T-cell (primary cell): ENCODE measurements at places on chromosomes 12 and 14.

DNA sequence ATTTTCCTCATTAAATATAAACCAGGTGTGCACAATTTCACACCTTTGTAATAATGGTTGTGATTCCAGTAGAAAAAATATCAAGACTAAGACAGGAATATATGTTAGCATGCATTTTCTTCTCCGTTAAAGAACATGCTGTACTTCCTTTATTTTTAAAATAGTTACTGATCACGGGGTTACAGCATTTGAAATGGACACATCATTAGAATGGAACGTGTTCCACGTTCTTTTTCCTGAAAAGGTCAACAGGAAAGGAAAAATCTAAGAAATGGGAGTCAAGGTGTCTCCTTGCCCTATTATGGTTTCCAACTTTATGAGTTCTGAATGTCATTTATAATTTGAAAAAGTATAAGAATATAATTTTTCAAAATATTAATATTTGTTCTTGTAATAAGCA lies 1325.7 kb downstream of the SLC16A7 start:
- DNase-seq: no peak

DNA sequence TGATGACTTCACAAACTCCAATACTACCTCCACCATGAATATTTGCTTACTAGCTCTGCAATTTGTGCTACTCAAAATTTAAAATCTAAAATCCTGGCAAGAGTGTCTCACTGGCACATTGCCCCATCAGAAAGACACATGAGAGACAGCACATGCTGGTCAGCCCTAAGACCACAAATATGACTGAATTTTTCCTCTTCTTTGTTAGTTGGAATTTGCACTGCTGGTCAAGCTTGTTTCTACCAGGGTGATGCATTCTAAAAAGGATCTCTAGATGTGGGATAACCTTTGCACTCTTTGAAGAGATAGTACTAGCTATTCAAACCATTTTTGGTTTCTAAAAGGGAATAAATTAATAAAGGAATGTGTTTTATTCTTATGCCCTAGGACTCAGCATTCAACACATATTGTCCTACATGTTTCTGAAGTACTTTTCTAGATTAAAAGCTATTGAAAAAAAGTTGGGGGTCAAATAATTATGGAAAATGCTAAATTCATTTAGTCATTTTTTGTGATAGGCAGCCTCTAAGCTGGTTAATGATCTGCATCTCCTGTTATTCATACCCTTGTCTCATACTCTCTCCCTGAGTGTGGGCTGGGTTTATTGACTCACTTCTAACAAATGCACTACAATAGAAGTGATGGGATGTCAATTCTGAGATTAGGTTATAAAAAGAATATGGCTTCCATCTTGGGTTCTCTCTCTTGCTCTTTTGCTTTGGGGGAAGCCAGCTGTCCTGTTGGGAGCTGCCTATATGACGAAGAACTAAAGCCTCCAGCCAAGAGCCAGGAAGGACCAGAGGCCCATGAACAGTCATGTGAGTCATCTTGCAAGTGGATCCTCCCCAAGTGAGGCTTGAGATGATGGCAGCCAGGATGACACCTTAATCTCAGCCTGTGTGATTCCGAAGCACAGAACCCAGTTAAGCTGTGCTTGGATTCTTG lies 211.5 kb upstream of the CRY1 start:
- no peak for DNase-seq

- DNase-seq: no peak
These were observed 15.5 kb upstream of the RAP1B start for GRCh38 chr12:68595241-68595640.

DNA sequence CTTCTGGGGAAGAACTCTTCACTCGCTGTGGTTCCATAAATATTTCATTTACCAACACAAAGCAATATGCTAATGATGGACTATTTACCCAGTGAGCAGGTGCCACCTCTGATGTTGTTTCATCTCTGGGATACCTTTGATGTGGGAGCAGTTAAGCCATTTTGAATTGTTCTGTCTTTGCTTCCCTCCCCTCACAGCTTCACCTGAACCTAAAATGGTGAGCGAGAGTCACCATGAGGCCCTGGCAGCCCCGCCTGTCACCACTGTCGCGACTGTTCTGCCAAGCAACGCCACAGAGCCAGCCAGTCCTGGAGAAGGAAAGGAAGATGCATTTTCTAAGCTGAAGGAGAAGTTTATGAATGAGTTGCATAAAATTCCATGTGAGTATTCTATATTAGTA lies 352.7 kb downstream of the SYT1 start:
- DNase-seq: no peak

GRCh38 chr12:1622406-1622805 lies 6.6 kb upstream of the WNT5B start:
- no peak for DNase-seq

GRCh38 chr12:52903855-52904508 lies 894 bp downstream of the KRT8 start:
- DNase-seq: peak; percentile 34

DNA sequence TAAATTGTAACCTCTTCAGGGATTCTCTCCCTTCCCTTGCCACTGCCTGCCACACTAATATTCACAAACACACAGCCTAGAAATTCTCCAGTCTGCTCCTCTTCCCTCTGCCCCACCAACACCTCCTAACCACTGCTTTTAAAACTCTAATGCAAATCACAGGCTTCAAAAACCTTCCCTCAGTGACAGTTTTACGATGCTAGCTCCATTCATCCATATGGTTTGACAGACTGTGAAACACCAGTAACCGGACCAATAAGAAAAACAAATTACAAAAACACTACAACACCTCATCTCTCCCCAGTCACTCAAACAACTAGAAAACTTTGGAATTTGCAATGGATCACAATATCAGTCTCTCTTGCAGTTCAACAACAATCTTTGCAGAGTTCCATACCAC lies 5.7 kb downstream of the DPF3 start:
- DNase-seq: no peak

DNA sequence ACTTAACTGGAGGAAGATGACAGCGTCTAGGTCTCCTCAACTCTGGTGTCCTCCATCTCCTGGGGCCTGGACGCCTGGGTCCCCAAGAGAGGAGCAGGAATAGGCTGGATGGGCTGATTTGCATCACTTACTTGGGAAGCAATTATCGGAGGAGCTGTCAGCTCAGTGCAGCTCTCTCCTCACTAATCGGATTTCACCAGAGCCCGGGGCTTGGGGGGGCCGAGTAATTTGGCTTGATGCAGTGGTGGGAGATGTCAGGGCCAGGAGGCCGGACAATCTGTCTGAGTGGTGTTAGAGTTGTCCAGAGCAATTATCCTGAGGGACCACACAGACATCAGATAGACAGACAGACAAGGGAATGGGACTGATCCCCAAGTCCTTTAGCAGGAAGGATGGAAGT lies 4.6 kb upstream of the SMUG1 start:
- DNase-seq: no peak

DNA sequence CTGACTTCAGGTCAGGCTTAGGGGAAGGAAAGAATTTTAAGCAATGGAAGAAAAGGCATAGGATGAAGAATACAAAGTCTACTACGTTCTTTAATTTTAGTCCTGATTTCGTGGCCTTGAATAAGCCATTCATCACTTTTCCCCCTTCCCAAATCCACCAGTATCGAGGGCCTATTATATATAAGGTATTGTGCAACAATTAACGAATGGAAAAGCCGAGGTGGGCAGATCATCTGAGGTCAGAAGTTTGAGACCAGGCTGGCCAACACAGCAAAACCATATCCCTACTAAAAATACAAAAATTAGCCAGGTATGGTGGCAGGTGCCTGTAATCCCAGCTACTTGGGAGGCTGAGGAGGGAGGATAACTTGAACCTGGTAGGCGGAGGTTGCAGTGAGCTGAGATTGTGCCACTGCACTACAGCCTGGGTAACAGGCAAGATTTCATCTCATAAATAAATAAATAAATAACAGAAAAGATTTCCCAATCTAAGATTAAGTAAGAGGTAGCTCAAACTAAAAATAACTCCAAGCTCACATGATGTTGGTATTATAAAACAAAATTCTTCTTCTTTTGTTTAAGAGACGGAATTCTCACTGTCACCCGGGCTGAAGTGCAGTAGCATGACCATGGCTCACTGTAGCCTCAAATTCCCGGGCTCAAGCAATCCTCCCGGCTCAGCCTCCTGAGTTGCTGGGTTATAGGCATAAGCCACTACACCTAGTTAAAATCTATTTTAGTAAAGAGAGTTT lies 58.3 kb upstream of the NR2C1 start:
- DNase-seq: no peak

DNA sequence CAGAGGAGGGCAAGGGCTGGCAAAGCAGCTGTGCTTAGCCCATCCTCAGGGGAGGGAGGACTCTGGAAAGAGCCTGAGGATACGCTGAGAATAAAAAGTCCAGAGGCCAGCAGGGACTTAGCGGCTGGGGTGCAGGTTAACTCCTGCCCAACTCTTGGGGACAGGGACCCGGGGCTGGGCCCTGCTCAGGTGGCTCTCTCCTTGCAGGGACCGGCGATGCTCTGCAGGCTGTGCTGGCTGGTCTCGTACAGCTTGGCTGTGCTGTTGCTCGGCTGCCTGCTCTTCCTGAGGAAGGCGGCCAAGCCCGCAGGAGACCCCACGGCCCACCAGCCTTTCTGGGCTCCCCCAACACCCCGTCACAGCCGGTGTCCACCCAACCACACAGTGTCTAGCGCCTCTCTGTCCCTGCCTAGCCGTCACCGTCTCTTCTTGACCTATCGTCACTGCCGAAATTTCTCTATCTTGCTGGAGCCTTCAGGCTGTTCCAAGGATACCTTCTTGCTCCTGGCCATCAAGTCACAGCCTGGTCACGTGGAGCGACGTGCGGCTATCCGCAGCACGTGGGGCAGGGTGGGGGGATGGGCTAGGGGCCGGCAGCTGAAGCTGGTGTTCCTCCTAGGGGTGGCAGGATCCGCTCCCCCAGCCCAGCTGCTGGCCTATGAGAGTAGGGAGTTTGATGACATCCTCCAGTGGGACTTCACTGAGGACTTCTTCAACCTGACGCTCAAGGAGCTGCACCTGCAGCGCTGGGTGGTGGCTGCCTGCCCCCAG lies 2.8 kb downstream of the B3GNT4 start:
- DNase-seq: no peak

DNA sequence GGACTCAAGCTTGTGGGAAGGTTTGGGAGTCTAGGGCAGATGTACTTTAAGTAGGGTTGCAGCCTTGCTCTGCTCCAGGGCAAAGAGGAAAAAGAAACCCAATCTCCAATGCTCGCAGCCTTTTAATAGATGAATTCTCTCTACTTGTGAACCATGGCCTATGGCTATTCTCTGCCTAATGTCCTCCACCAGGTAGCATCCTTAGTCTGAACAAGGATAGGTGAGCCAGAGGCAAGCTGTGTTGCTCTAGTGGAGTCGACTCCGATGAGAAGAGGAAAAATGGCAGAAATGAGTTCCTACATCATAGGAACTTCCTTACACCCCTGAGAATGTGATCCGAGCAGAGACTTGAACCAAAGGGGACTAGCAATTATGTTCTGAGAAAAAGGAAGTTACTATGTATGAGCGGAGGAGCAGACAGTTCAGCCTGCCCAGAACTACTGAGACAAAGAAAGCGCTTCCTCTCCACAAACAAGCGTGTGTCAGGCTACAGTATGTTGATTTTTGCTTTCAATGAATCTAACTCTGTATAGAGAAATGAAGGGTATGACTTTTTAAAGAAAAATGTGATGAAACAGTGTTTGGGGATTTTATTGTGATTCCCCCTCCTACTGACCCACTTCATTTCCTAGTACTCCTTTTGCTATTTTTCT lies 153.6 kb upstream of the ARID2 start:
- no peak for DNase-seq

DNA sequence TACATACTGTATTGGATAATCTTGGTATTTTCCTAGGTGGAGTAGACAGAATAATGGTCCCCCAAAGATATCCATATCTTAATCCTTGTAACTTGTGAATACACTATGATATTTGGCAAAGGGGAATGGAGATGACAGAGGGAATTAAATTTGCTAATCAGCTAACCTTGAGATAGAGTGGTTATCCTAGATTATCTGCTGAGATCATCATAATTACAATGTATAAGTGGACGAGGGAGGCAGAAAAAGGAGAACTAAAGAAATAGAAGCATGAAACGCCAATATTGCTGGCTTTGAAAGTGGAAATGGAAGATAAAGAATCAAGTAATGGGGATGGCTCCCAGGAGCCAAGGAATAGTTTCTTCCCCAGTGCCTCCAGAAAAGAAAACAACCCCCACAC lies 398.7 kb downstream of the NOVA1 start:
- no peak for DNase-seq

DNA sequence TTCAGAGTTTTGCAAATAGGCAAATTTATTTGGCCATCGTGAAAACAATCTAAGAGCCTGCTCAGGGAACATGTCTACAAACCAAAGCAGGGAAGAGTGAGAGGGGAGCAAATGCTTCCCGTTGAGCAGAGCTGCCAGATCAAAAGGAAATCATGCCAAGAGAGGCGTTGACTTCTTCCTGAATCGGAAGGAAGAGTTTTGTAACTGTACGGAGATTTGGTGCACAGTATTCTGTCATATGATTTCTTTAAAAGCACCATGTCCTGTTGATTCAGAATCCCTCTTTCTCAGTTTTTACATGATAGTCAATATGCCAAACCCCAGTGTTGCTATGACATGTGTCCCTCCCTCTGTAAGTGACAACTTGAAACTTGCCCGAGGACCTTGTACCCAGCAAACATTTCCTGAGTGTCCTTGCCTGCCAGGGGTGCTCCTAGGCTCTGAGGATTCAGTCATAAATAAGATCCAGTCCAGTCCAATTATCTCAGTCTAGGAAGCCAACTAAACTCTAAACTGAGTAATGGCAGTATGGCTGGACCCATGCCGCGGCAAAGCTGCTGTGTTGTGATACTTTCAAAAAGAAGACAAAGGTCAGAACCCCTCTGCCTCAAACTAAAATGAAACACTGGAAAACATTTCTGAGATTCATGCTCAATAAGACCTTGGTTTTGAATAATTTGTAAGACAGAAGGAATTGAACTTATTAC lies 300.1 kb upstream of the FKBP4 start:
- no peak for DNase-seq

DNA sequence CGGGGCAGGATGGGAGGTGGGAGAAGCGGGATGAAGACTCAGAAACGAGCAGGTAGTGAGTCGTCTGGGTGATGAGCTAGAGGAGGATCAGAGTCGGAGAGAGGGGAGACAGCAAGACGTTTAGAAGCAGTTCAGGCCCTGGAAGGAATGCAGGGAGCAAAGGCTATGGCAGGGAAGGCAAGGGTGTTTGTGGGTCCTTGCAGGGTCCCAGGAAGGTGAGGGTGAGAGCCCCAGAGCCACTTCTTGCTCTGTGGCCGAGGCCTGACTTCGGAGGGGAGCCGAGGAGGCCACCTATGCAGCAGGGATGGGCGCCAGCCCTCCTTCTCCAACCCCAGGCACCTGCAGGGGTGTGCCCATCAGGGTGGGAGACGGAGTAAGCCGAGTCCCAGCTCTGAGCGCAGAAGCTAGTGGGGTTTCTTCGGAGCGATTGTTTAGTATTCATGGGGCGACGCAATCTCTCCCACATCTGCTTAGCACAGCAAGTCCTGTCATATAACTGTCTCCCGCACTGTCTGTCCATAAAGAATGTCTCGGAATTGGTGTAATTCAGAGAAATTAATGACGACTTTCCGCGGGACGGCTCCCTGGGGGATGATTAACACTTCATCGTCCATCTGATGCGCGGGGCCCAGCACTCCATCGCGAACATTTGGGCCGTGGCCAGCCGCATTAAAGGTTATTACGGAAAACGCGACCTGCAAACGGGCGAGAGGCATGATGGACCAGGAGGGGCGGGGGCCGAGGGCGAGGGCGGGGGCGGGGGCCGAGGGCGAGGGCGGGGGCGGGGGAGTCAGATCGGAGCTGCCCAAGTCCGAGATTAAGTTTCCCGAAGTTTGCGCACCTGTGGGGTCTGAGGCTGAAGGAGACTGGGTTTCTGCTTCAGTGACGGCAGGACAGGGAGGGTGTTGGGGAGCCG lies 12.2 kb upstream of the CALCOCO1 start:
- DNase-seq: no peak

GRCh38 chr12:54984658-54985376 lies at the start of gene TESPA1:
Gene TESPA1 (minus strand): TSS chr12:54984762. CDS start chr12:54974562, 10,200 bp downstream.
- peak; percentile 90 for DNase-seq
